ENCODE measurements at places on chromosomes 1 and 21.

DNA sequence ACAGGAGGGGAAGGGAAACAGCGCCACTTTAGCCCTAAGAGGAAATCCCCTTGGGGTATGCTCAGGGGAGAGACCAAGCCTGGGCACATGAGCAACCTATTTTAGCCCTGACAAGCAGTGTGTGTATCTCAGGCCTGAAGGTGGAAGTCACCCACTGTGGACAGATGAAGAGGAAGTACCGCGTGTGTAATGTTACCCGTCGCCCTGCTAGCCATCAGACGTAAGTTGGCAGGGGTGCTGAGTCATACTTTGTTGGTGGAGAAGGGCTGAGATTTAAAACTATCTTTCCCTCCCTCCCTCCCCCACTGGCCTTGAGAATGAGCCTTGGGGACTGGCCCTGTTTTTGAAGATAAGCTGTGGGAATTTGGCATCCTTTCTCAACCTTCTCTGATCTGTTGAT, 11.2 kb downstream of the AGO1 start:
- DNase-seq, result no peak

DNA sequence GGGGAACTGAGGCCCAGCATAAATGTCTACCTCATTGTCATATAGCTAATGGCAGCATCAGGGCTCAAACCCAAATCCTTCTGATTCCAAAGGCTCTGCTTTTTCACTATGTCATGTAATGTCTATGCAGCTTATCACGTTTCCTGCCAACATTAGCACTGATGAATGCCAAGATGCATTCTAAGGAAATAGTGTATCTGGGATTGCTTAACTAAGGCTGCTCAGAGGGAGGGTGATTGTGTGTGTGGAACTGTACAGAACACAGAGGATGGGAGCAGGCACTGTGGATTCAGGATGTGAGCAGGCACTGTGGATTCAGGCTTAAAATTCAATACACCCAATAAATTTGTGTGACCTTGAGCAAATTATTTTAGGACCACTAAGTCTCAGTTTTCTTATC, 456.4 kb upstream of the DEPDC1 start:
- DNase-seq, result no peak

DNA sequence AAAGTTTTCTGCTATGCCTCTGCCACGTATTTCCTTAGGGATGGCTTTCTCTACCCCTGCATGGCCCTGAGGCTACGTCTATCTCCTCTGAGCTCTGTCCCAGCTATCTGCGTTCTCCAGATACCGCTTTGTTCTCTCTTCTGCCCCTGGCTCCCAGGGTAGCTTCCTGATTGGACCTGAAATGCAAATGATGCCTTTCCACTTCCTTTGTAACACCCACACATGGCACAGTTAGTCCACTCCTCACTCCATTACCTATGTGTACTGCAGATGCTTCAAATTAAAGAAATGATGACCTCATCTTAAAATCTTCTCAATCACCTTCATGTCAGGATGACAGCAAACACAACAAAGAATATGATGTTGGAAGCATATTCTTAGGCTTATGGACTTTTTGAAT, 138.6 kb upstream of the POGK start:
- DNase-seq, result no peak

DNA sequence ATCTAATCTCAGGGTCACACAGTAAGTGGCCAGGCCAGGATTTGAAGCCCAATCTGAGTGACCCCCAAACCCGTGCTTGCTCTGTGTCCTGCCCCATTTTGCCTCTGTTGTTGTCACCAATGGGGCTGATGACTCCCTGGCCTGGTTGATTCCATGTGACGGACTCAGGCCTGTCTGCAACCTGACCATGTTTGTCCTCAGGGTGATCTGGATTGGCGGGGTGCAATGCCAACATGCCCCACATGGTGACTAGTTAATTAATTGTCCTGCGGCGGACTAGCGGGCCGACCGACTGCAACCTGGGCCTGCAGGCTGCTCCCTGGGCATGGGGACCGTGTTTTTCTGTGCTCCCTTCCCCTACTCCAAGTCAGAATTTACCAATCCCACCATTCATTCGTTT, 256.3 kb downstream of the MATN1 start:
- DNase-seq, result no peak

- no peak for DNase-seq
Observed at GRCh38 chr1:157595356-157595755, 2.5 kb downstream of the FCRL4 start.

GRCh38 chr1:206903687-206904086, 6.4 kb downstream of the IL24 start:
- DNase-seq, result no peak

DNA sequence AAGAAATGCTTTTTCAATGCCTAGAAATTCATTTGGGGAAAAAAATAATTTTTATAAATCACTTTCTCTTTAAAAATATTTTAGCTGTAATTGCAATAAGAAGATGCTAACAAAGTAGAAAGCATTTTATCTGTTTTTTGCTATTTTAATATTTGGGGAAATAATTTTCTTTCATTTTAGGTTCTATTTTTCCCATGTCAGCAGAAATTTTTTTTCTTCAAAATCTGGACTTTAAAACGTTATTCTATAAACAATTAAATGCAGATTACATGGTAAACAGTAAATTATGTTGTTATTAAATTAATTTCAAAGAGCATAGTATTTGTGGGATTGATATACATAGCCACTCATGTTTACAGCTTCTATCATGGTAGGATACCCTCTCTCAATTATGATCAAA, 27.7 kb upstream of the RRP15 start:
- DNase-seq, result no peak

GRCh38 chr1:19079541-19080472, 123.3 kb upstream of the IFFO2 start:
- DNase-seq, result no peak

GRCh38 chr1:30774550-30775432, 17.2 kb upstream of the LAPTM5 start:
- DNase-seq, result no peak

- no peak for DNase-seq
Observed at GRCh38 chr1:226938903-226939437, 1.1 kb upstream of the COQ8A start.

DNA sequence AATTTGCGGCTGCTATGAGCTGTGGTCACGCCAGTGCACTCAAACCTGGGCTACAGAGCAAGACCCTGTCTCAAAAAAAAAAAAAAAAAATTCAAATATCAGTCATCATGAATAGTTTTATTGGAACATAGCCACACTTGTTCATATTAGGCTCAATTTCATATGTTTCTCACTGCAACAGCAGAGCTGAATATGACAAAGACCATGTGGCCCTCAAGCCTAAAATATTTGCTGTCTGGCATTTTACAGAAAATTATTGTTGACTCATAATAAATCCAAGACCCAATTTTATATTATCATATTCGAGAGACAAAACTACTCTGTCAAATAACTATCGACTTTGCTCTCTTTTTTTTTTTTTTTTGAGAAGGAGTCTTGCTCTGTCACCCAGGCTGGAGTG, 11.0 kb downstream of the BECN2 start:
- DNase-seq, result no peak

DNA sequence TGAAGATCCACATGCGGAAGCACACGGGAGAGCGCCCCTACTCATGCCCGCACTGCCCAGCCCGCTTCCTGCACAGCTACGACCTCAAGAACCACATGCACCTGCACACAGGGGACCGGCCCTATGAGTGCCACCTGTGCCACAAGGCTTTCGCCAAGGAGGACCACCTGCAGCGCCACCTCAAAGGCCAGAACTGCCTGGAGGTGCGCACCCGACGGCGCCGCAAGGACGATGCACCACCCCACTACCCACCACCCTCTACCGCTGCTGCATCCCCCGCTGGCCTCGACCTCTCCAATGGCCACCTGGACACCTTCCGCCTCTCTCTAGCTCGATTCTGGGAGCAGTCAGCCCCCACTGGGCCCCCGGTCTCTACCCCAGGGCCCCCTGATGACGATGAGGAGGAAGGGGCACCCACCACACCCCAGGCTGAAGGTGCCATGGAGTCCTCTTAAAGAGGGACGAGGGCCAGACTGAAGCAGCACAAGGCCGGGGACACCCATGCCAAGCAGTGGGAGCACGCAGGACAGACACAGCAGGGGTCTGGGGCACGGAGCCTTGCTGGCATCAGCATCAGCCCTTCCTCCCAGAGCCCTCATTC, 13.7 kb downstream of the ZBTB7B start:
- no peak for DNase-seq

- no peak for DNase-seq
Observed at GRCh38 chr1:244732851-244733450, 80.0 kb downstream of the DESI2 start.

DNA sequence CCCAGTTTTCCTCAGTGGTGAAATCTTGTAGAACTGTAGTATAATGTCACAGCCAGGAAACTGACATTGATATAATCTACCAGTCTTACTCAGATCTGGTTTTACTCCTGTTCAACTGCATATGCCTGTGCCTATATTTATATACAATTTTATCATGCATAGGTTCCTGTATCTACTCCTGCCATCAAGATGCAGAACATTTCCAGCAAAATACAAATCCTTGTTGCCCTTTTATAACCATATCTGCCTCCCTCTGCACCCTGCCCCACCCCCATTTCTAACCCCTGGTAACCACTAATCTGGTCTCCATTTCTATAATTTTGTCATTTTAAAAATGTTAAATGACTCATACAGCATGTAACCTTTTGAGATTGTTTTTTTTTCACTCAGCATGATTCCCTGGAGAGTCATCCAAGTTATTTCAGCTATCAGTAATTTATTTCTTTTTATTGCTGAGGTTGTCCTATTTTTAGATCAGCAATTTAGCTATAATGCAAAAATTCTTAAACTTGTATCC, 8.1 kb downstream of the UTP25 start:
- no peak for DNase-seq

DNA sequence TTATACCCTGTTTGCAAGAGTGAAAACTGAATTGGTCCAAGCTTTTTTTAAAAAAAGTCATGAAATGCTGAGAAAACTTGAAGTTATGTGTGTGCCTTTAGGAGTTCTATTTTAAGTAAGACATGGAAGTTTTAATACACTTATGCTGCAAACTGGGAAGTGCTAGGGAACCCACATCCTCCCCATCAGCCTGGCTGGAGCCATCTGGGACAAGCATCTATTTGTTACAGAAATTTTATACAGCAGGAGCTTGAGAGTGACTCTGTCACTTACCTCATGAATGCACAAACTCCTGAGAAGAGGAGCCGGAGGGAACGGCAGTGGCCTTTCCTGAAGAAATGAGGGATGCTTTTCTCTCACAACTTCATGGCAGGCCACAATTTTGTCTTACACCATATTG, 78.2 kb upstream of the SLC44A3 start:
- no peak for DNase-seq

DNA sequence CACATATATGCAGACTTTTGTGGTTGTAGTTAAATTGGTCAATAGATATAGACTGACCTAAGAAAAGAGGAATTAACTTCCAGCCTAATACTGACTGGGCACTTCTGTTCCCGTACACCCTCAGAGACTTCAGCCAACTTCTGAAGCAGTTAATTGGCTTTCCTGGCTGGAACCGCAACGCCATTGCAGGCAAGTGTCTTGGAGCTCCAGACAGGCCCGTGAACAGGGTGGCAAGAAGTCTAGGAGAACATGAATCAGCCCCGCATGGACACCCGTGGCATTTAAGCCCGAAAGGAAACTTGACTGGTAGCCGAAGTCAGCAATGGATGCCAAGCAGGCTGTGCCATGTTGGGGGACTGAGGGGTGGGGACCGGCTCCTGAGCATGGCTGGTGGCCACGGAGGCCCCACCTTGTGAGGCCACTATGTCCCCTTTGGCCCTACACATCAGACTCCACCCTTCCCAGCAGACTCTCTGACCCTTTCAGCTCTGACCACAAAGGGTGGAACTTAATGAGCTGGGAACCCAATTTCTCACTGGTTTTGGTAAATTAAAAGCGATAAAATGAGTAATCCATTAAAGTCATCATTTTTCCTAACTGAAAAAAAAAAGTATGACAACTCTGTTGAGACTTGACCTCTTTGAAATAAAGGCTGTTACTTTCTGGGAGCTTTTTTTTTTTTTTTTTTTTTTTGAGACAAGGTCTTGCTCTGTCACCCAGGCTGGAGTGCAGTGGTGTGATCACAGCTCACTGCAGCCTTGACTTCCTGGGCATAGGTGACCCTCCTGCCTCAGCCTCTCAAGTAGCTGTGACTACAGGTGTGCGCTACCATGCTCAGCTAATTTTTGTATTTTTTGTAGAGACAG, 54.1 kb downstream of the RUNX1 start:
- DNase-seq, result no peak

- DNase-seq, result no peak
Observed at GRCh38 chr1:31568895-31569595, 7.3 kb upstream of the TINAGL1 start.

DNA sequence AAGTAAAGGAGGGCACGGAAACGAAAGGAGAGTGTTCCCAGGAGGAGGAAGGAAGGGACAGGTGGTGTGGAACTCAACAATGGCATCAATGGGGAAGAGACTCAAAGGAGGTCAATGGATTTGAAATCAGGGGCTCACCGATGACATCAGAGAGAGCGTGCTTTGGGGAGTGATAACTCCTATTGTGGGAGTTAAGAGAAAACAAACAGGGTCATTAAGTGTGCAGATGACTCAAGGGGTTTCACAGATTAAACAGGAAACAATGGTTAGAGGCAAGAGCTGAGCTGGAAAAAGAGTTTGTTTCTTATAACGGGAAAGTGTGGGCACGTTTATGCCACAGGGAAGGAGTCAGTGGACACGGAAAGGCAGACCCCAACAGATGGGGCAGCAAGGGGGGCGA, 629.1 kb downstream of the SMYD3 start:
- no peak for DNase-seq

GRCh38 chr1:245046769-245047168, 108.0 kb upstream of the KIF26B start:
- DNase-seq, result no peak

GRCh38 chr1:155831279-155831976, 25.6 kb downstream of the GON4L start:
- no peak for DNase-seq

DNA sequence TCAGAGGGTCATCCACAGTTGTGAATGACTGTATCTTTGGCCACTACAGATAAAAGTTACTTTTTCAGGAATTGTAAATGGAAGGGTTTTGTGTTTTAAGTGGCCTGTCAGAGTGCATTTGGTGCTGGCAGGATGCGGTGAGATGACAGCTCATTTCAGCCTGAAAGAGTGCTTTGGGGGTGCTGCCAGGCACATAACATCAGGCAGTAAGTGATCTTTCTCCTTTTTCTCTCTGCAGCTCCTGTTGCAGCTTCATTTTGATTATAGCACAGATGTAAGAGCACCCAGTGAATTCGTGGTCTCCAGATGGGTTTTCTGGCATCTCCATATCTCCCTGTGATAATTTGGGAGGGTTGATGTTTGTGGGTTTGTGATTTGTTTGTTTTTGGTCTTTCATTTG, 14.8 kb upstream of the FAM163A start:
- DNase-seq, result no peak

All from activated naive CD8-positive, alpha-beta T cell treated with anti-CD3 and anti-CD28 coated beads for 36 hours (primary cell).